ENCODE measurements at places on chromosomes 2 and 18.

- DNase-seq = no peak
Measured at GRCh38 chr18:44848644-44849335, 168.1 kb downstream of the SETBP1 start.

GRCh38 chr2:143623909-143624260, 494.7 kb downstream of the ARHGAP15 start:
- no peak for DNase-seq

- DNase-seq = no peak
Measured at GRCh38 chr18:8980918-8981317, 121.6 kb upstream of the NDUFV2 start.

DNA sequence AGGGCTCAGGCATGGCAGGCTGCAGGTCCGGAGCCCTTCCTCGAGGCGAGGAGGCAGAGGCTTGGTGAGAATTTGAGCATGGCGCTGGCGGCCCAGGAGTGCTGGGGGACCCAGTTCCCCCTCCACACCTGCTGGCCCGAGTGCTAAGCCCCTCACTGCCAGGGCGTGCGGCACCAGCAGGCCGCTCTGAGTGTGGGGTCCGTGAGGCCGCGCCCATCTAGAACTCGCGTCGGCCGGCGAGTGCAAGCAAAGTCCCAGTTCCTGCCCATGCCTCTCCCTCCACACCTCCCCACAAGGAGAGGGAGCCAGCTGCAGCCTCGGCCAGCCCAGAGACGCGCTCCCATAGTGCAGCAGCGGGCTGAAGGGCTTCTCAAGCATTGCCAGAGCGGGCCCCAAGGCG, 233.0 kb downstream of the PIEZO2 start:
- DNase-seq = no peak

GRCh38 chr2:146252119-146252518, 1592.7 kb upstream of the ACVR2A start:
- DNase-seq = no peak

DNA sequence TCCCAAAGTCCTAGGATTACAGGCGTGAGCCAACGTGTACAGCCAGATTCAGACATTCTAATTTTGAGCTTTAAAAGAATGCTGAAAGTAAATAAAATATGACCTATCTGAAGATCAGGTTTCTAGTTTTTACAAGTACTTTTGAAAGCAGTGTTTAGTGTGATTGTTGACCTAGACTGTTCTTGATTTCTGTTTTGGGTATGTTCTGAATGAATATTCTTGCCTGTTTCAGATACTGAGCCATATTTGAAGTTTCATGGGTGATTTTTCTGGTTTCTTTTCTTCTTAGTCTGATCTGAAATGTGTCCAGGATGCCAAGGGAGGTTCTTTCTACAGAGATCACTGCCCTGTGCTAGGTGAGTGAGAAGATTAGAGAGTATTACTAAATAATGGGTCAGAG, 37.2 kb downstream of the MIB1 start:
- no peak for DNase-seq

DNA sequence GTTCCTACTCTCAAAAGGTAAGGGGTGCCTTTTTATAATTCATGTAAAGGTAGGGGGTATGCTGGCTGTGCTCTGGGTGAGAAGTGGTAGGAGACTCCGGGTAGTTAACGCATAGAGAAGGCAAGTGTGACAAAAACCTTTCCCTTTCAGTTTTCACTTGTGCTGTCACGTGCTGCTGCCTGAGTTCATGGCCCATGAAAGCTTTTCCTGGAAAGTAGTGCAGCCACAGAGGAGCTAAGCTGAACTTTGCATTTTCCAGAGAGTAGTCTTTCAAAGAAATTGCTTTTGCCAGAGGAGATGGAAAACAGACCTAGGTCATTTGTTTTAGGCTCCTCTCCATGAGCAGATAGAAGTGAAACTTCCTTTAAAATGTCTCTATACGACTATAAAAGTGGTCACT, 44.7 kb downstream of the THSD7B start:
- no peak for DNase-seq

- DNase-seq = no peak
Measured at GRCh38 chr2:40213619-40214018, 238.3 kb downstream of the SLC8A1 start.

- peak; percentile 26 for DNase-seq
Measured at GRCh38 chr18:46320928-46321711, 216.9 kb downstream of the HAUS1 start.

DNA sequence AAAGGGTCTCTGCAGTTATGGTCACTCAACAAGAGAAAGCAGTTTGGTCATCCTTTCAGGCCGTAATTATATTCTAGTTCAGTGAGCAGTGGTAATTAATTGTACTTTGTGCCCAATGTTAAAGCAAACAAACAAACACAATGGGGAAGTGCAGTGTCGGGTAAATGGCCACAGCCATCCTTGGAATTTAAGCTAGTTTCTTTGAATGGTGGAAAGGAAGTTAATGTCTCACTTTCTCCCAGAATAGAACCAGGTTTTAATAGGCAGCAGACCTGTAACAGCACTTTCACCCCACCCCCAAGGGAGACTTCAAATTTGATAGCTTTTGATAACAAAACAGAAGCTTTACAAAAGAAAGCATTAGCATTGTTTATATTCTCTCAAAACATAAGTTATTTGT, 20.0 kb upstream of the ITGAV start:
- DNase-seq = no peak

GRCh38 chr18:70172225-70172624, 33.3 kb downstream of the RTTN start:
- DNase-seq = no peak

GRCh38 chr2:109201465-109202327, 72.7 kb downstream of the SH3RF3 start:
- DNase-seq = no peak

DNA sequence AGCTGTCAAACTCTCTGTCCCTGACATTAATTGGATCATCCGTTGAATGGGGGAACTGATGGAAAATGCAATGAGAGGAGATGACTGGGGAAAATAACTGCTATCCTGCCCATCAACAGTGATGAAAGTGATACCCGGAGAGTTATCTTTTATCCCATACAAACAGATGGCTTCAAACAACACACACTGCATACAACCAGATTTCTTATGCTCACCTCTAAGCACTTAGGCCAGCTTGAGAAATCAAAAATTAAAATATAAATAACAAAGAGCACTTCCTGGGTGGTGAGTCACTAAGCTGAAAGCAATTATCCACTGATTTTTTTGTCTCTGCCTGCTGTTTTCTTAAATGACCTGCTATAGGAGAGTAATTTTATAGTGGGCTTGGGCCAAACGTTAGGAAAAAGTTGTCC, 237.6 kb upstream of the RGPD4 start:
- DNase-seq = no peak

DNA sequence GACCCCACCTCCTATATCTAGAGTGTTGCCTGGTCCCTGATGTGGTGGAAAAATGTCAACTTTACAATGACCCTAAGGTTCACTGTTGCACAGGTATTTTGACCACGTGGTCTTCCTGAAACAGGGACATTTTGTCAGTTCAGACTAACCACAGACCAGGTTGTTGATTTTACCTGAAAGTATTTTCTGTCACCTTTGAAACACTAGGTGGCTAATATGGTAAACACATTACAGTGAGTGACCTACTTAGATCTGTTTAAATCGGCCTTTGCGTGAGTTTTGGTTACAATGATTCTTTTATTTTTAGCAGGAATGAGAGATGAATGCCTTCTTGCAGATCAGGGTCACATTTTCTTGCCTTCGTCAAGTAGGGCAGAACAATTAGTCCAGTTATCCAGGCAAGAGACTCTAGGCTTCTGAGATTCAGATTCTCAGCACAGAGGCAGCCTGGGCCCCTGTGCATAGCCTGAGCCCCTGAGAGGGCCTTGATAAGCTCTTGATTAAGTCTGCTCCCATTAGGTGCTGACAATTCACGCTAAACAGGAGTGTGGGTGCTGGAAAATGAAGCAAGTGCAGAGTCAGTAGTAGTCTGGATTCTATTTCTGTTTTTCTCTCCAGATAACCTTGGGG, 226.2 kb downstream of the KCNS3 start:
- DNase-seq = no peak

DNA sequence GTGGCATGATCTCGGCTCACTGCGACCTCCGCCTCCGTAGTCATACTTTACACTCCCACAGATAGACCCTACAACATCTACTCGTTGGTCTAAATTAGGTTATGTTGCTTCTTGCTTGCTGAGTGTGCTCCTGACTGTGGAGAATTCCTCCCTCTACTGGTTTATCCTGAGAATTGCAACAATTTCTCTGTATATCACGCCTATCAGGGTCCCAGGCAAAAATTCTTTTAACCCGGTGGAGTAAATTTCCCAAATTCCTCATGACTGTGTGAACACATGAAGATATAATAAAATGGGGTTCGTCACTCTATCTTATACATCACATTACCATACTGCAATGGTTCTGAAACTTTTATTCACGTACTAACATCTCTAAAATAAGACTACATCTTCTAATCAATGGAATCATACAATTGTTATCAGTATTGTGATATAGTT, 156.7 kb downstream of the EVA1A start:
- DNase-seq = peak; percentile 48

DNA sequence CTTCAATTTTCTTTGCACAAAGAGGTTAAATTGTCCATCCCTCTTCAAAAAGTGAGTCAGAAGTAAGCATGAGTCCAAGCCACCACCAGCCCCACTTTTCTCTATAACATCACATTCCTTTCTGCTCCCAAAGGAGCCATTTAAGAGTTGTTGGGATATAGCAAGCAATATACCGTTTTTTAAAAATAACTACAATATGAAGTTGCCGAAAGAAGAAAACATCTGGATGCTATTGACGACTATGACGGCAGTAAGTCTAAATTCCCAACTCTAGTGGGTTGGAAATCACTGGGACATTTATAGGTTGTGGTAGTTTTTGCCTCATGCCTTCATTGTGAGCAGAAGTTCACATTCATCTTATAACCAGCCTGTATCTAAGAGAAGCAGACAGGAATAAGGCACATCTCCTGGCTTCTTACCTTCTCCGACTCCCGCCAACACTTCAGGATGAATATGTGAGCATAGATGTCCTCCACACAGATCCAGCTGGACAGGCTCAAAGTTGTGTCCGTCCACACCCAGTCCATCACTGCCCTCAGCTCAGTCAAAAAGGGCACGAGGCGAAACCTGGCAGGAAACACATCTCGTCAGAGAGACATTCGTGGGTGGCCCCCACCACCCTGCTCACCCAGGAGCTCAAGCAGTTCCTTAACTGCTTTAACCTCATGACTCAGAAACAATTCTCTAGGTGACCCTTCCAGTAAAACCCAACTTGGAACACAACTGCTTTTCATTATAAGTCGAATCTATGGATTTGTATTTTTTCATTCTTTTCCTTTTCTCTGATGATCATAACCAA, 163.6 kb downstream of the NAPG start:
- DNase-seq = no peak

GRCh38 chr18:21526463-21526862, 74.0 kb downstream of the ESCO1 start:
- DNase-seq = no peak

- no peak for DNase-seq
Measured at GRCh38 chr18:35512761-35513160, 15.0 kb upstream of the INO80C start.

- no peak for DNase-seq
Measured at GRCh38 chr2:177606636-177607035, 214.1 kb downstream of the AGPS start.
